CD14-positive monocyte (primary cell): ENCODE measurements at places on chromosomes 3 and 15.

DNA sequence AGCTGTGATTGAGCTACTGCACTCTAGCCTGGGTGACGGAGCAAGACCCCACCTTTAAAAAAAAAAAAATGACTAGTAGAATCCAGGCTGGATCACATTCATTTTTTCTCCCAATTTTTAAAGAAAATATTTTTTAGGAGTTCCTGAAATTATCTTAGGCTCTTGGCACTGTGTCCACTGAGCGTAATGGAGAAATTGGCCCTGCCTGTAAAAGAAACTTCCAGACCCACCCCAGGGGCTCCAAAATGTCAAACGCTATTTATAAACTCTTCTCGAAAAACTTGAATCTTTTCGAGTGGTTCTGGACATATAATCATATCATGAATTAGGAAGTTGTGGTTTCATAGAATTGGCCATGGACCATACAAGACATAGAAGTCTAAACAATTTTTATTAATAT is 300.2 kb upstream of the RGMA start:
- no peak for DNase-seq

DNA sequence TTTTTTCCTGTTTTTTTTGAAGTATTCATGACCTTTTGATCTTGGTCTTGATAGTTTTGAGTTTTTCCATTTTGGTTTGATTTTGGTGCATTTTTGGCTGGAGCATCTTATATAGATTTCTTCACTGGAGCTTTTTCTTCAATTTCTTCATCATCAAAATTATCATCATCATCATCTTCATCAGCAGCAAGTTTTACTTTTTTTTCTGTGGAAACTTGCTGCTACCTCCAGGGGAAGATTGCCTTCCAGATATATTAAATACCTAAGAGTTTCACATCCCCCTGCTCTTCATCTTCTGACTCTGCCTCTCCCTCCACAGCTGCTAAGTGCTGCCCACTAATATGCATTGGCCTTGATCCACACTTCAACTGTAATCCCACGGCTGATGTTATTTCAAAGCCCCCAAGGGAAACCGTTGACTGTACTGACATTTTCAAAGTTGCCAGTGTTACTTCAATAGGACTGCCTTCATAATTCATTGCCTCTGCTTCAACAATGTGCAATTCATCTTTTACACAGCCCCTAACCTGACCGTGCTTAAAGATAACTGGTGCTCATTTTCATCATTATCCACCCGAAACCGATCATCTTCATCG is 151.7 kb downstream of the NR1D2 start:
- no peak for DNase-seq

- peak; percentile 52 for DNase-seq
Measured at GRCh38 chr3:53103397-53104296, 26.6 kb downstream of the RFT1 start.

DNA sequence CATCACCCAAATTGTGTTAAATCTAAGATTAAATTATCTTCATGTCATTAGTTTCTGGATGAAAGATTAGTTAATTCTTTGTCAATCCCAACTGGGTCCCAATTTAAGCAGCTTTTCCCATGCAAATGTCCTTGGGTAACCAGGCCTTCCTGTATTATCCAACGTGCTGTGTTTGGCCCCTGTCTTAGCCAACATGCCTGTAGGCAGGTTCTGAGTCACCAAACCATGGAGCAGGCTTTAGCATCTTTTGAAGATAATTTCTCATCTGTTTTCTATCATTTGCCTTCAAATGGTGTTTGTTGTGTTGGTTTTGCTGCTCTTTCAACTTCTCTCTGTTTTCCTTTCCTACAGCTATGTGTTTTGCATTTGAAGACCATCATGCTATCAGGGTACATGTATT is 216.2 kb downstream of the ITPR1 start:
- DNase-seq = no peak

DNA sequence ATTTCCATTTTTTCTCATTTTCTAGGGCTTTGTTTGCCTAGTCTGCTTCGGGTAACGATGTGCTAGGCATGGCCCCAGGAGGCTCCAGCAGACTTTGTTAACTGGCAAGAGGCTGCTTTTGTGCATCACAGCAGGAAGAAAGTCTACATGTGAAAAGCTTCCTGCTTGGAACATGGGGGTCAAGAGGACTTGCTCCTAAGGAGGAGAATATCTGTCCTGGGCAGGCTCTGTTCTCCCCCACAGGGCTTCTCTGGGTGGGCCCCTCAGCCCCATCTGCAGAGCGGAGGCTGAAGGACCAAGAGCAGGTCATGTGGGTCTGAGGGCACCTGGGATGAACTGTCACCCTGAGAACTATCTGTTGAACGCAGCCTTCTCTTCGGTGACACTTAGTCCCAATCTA is 94.7 kb downstream of the CCNL1 start:
- no peak for DNase-seq

DNA sequence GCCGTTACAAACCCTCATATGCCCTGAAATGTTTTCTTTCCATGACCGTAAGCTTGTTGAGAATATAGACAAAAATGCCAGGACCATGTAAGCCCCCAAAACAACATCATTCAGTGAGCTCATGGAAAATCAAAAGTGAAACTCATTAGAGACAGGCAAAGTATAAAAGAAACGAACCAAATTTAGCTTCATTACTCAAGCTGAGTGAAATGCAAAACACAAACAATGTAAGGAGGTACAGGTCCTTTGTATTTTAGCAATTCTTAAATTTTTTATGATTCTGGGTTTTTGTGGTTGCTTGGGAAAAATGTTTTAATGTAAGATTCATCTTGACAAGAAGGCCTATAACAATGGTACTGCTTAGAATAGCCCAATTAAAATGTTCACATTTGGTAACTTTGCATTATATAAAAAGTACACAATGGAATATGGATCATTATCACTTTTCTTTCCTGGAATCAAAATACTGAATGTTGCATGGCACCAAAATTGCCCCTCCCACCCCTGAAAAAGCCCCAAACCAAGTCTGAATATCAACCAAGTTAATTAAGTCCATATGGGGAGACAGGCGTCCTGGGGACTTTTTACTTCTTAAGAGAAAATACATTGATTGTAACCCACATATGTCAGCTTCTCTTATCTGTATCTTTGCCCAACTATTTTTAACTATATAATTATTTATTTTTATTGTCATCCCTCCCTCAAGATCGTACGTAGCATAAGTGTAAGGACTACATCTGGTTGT is 247.7 kb upstream of the CDIN1 start:
- DNase-seq = no peak

DNA sequence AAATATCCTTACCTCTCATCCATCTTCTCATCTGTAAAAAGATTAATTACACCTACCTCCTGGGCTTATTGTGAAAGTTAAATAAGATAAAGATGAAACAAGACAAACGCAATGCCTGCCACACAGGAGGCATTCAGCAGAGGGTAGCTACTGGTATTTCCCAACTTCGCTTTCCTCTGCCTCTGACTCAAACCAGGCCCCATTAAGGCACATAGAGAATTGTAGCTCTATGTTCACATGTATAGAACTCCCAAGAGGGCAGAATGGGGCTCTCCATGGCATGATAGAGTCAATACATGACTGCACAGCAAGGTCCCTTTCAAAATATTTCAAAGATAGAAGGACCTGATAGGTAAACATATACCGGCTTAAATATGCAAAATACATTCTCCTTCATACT is 1.4 kb downstream of the LYSMD2 start:
- peak; percentile 45 for DNase-seq

DNA sequence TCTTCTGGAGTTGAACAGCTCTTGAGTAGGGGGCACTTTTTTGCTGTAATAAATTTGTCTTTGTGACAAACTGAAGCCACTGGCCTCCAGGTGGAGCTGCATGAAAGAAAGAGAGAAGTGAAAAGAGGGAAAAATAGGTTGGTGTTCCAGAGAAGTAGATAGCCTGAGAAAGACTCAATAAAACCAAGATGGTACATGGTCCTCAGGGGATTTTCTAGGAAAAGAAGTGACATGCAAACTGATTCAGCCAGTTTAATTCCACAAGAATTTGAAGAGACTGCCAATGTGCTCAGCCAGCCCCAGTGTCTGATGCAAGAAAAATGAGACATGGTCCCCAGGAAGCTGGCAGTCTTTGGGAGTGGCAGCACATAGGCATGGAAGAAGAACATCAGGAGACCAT is 152.7 kb downstream of the CD47 start:
- peak; percentile 16 for DNase-seq

- no peak for DNase-seq
Measured at GRCh38 chr3:183123891-183124290, 24.6 kb upstream of the MCCC1 start.

GRCh38 chr3:16330351-16330750 is 65.3 kb downstream of the OXNAD1 start:
- no peak for DNase-seq

DNA sequence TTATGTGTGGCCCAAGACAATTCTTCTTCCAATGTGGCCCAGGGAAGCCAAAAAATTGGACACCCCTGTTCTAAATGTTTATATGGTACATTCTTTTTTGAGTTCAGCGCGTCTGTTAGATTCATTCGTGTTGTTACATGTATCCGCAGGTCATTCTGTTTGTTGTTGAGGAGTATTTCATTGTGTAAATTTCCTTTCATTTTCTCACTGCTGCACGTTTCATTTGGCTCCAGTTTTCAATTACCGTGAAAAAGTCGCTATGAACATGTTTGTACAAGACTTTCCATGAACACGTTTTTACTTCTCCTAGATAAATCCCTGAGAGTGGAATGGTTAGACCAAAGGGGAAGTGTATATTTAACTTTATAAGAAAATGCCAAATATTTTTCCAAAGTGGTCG is 7.5 kb upstream of the OPA1 start:
- DNase-seq = no peak

- DNase-seq = no peak
Measured at GRCh38 chr3:169280010-169280585, 383.4 kb downstream of the MECOM start.

DNA sequence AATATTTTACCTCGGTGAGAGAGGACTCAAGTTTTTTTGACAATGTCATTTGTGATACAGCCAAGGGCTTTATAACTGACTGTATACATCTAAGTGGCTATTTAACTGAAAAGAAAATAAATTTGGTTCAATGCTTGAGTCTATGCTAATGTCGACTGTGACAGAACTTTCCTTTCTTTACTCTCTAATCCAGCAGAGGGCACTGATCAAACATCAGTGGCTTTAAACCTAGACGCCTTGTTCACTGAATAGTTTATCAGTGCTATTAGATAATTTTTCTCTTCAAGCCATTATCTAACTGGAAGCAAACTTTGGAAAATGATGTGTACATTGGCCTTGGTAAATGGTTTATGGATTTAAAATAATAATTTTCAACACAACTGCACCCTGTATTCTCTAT is 285.1 kb downstream of the CHL1 start:
- no peak for DNase-seq

DNA sequence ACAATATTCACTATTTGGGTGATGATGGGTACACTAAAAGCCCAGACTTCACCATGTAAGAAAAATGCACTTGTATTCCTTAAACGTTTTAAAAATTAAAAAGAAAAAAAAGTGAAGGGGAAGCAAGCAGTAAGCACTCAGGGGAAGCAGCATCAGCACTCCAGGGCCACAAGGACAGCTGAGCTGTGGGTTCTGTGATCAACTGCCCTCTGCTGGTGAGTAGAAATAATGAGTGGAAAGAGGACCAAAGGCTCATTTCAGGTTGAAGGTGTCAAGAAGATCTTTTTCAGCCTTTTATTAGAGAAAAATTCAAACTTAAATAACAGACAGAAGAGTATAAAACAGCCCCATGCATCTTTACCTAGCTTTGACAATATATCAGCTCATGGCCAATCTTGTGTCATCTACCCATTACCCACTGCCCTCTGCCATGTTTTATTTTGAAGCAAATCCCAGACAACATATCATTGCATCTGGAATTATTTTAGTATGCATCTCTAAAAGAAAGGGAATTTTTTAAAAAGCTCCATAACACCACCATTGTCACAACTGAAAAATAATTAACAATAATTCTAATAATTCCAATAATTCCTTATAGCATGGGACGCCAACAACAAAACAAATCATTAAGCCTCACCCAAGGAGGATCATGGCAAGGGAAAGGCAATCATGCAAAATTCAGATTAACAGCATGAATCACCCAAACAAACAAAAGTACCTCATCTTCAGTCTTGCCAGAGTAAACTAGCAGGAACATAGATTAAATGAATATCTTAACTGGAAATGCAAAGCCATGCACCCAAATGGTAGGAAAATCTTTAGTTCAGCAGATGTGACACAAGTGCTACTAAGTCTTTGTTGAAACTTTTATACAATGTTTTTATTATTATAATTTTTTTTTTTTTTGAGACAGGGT is 42.5 kb downstream of the TAMM41 start:
- peak; percentile 10 for DNase-seq

- no peak for DNase-seq
Measured at GRCh38 chr3:9130345-9131305, 118.8 kb downstream of the SRGAP3 start.

- DNase-seq = no peak
Measured at GRCh38 chr3:159803459-159803858, 185.2 kb upstream of the IL12A start.

GRCh38 chr3:76096036-76096435 is 310.7 kb upstream of the ZNF717 start:
- no peak for DNase-seq

DNA sequence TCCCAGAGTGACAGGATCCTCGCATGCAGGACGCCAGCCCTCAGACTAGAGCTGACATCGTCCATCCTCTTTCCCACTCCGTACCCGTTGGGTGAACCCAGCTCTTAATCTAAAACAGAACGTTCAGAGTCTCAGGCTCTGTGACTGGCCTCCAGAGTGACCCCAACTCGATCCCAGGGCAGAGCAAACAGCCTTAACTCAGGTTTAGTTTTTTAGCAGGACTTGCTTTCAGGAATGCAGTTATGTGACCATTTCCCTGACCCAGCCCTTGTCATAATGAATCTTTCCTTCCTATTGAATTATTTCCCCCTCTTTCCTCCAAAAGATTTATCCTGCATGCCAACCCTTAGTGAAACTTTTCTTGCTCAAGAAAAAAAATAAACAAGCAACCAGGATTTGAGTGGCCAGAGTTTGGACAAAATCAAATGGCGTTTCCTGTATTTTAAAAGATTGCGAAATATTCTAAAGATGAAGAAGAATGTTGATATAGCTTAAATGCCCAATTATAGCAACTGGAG is 47.8 kb upstream of the RARB start:
- DNase-seq = no peak

GRCh38 chr3:14649466-14649865 is 2.1 kb upstream of the CCDC174 start:
- DNase-seq = no peak

DNA sequence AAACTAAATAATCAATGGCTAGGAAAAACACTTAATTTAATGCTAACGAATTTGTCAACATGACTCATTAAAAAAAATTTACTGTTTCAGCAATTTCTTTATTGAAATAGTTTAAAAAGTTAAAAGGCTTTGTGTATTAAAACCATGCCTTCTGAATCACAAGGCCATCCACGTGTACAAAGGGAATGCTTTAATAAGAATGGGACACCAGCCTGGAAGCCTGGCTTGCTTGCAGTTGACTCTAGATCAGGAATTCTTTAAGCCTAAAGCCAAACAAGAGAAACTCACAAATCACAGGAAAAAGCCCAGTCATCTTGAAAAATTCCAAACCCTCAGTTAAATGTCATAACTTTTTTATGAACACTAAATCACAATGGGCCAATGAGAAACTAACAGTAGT is 137.6 kb downstream of the PEAK1 start:
- no peak for DNase-seq
